Caco-2 (cell line): ENCODE measurements at places on chromosomes 11 and 22.

DNA sequence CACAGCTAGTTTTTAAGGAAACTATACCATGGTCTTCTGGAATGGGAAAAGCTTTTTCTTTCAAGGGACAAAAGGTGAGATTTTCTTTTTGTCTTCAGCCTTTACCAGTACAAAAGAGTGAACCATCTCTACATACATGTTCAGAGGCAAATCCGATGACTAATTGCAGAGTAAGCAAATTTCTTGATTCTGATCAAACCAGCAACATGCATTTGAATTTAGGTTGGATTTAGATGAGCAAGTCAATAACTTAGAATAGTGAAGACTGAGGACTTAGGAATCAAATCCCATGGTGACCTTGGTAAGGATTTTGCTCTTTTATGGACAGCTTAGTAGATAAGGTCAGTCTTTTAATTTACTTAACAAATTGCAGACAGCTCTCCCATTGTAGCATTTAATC, 65.9 kb upstream of the BLID start:
- DNase-seq, result no peak

DNA sequence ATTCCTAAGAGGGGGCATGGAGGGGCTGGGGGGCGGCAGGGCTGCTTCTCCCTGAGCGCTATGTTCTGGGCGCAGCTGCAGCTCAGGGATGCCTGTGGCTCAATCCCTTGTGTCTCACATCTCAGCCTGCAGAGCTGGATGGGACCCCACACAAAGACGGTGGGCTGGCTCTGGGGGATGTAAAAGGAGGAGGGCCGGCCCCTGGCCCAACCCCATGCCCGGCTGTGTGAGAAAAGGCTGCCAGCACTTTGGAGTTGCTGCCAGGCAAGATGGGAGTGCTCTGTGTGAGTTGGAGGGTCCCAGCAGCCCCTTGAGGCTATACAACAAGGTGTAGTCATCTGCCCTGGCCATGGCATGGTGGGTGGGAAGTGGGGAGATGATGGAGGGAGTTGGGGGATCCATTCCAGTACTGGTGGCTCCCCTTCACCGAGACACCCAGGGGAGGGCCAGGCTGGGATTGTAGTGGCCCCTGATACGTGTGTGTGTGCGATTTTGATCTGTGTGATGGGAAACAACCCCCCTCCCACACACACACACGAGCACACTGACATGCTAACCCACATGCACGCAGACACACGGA, 1.3 kb upstream of the TBX10 start:
- no peak for DNase-seq

DNA sequence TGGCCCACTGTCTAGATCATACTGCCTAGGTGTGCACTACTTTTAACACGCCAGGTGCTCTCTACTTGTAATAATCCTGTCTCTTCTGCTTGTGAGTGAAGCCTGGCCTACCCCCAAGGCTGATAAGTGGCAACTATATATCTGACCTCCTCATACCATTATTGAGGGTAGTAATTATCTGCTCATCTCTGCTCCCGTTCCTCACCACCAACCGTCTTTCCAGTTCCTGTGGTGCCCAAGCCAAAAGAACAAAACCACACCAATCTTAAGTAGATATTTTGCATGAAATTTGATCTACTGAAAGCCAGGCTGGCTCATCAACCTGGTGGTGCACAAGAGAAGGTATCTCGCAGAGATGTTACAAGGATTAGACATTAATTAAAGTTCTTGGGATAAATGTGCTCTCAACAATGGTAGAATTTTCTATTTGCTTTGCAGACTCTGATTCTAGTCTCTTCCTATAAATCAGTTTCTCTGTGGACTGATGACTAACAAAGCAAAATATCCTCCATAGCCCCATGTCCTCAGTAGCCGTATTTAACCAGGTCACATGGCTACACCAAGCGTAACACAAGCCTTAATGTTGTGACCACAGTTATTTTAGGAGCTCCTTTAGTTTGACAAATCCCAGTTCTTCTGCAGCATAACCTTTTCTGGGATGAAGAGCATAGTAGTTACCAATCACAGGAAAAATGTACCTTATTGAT, 267.2 kb downstream of the NTM start:
- DNase-seq, result no peak

GRCh38 chr11:114159802-114160632, 100.5 kb downstream of the ZBTB16 start:
- DNase-seq, result peak; percentile 22

DNA sequence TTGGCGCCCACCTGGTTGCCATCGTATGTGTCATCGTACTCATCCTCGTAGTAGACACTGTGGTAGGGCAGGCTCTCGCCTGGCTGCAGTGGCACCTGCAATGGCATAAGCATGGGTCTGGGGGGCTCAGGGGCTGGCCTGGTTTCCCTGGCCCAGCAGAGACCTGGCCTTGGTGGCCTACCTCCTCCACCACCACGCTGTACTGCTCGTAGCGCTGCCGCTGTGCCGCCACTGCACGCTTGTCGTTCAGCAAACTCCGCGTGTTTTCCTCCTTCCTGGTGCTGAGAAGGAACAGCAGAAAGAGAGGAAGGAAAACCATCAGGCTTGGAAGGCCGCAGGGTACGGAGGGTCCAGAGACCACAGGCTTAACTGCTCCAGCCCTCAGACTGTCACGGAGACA, 26.2 kb downstream of the UQCR10 start:
- DNase-seq, result no peak
